Ovary (tissue), 10 donors: ENCODE measurements at places on chromosomes 7 and 10.

DNA sequence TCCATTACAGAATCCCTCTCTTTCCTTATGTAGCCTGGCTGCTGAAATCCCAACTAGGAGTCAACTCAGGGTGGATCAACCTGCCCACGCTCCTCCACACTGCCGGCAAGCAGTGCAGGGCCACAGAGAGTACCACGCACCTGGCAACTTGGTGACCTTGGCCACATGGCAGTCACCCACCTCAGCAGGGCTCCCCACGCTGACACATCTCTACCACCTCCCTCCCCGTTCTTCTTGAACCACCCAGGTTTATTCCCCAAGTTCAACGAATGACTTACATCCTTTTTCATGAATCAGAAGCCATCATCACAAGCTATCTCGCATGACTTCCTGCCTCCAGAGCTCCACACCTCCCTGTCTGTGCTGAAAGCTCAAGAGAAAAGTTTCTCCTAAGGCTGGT is 153.4 kb downstream of the GRID1 start:
- DNase-seq: no peak

GRCh38 chr10:37906382-37906781 is 49.0 kb upstream of the ZNF248 start:
- DNase-seq: no peak

DNA sequence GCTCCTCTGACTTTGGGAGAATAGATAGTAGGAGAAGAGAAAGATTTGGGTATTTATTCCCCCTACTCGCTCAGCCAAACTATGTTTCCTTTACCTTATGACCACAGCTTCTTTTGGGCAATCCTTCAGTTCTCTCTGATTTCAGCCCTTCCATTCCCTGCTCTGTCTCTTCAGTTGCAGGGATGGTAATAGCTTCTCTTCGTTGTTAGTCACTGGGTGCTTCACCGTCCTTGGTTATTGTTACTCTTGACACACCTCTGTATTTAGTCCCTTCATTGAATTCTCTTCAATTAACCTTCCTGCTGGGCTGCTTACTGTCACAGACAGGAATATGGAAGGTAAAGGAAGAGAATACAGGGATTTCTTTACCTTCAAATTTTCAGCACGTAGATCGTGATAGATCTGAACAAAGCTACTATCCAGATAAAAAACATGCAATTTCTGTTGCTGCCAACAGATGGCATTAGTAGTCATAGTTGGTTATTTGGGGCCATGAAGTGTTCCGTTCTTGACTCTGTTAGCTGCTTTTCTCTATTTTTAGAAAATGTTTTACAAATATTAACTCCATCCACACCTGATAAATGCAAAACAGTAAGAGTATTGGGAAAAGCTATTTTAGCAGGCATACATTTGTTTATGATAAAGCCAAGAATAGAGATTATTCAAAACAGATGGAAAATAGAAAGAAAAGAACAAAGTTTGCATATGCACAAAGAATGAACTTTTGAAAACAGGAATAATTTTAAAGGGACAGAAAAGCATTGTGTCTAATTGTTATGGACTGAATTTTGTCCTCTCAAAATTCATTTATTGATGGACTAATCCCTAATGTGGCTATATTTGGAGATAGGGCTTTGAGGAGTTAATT is 14.0 kb upstream of the PTTG1IP2 start:
- DNase-seq: no peak

- peak; percentile 28 for DNase-seq
These were observed 135.9 kb upstream of the PODXL start for GRCh38 chr7:131692131-131692960.

GRCh38 chr7:110827936-110828335 is 263.0 kb upstream of the LRRN3 start:
- DNase-seq: no peak

GRCh38 chr10:31133792-31134310 is 102.2 kb upstream of the ZNF438 start:
- DNase-seq: peak; percentile 88

DNA sequence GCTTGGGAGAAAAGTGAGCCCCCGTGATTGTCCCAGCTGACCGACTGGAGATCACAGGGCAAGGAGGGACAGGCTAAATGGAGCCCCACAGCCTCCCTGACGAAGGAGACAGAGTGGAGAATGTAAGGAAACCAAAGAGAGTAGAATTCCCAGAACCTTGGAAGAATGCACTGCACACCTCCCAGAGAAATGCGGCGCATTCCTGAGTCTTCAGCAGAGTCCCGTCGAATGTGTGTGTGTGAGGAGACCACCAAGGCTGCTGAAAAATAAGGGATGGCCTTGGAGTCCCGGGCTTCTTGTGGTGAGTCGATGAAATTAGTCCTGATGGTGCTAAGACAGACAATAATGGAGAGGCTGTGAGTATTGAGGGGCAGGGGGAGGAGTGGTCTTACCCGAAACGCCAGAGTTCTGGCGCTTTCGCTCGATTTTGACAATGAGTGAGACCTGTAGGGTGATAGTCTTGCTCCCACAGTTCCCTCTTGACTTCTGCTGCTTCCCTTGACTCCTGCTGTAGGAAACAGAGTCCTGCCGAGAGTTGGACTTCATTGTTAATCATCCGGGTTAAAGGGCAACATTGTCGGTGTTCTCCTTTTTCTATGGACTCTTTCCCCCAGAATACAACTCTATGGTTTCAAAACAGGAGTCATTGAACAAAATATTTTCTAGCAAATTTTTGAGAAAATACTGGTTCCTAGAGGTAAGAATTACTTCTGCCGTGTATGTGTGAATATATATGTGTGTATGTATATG is 103.2 kb downstream of the CNNM2 start:
- DNase-seq: no peak

DNA sequence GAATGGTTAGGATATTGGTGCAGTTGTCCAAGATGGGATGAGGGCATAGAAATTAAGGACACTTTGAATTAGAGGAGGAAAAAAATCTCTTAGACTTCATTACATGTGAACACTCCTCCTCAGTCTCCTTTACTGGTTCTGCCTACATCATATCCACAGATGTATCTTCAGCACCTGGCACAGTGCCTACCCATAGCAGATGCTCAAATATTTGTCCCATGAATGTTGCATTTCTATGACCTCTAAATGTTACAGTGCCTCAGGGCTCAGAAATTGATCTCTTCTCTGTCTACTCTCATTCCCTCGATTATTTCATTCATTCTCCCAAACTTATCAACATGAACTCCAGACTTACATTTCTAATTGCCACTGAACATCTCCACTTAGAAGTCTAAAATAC is 17.1 kb downstream of the CNNM1 start:
- DNase-seq: no peak

DNA sequence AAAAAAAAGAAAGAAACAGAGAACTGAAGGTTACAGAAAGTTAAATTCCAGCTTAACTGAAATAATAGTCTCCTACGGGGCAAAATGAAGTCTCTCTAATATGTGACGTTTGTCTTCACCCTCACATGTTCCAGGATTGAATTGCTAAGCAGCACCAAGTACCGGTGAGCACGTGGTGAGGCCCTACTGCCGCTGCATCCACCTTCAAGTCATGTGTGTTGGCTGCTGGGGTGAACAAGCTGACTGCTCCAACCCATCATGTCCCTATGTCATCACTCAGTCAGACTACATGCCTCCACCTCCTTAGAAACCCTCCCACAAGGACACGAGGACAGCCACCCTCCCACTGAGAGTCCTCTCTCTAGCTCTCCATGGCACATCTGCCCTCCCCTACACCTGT is 35.4 kb upstream of the NPFFR1 start:
- DNase-seq: no peak
